Stimulated activated CD8-positive, alpha-beta memory T cell treated with anti-CD3 and anti-CD28 coated beads, Interleukin-7, amount 100 ng/mL, for 48 hours (primary cell): ENCODE measurements at places on chromosomes 2 and 18.

DNA sequence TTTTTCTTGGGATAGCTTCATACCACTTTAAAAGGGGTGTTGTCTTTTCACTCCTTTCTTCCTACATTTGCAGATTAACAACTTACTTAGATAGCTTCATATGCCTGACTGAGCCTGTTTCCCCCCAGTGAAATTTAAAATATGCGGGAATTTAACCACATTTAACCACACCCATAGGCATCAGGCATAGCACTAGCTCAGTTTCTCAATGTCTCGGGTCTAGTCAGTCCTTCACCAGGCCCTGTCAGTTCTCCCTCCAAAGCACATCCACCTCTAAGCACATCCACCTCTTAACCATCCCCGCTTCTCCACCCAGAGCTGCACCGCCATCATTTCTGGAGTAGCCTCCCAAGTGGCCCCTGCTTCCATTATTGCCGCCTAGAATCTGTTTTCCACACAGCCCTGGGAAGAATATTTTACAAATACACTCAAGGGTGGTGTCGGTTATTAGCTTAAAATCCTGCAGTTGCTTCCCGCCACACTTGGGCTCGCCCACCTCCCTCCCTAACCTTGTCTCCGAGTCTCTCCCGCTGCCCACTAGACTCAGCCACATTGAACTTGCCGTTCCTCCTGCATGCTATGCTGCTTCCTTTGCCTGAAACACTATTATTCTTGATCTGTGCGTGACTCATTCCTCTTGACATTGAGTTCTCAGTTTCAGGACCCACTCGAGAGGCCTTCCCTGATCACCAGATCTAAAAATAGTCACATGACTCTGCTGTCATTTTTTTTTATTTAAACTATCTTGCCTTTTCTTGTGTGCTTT, 68.3 kb downstream of the SPTBN1 start:
- DNase-seq: no peak

GRCh38 chr2:109636317-109636716, 22.2 kb downstream of the SOWAHC start:
- no peak for DNase-seq

DNA sequence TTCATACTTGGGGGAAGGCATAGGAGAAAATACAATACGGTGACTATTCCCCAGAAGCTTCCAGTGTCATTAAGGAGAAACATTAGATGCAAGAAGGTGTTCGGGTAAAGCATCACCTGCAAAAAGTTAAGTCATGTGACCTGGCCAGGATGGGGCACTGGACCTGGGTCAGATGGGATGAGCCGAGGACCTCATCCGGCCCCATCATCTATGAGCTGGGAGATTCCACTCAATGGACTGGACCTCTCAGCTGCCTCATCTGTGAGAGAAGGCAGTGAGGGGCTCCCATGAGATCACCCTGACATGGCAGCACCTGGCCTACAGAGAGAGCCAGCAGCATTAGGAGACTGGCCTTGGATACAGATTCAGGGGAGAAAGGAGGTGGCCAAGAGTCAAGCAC, 111.4 kb upstream of the TEX51 start:
- no peak for DNase-seq

- DNase-seq: no peak
Measured at GRCh38 chr2:112085375-112085730, 30.3 kb downstream of the TMEM87B start.

GRCh38 chr18:66346833-66347588, 256.9 kb downstream of the CDH19 start:
- no peak for DNase-seq

DNA sequence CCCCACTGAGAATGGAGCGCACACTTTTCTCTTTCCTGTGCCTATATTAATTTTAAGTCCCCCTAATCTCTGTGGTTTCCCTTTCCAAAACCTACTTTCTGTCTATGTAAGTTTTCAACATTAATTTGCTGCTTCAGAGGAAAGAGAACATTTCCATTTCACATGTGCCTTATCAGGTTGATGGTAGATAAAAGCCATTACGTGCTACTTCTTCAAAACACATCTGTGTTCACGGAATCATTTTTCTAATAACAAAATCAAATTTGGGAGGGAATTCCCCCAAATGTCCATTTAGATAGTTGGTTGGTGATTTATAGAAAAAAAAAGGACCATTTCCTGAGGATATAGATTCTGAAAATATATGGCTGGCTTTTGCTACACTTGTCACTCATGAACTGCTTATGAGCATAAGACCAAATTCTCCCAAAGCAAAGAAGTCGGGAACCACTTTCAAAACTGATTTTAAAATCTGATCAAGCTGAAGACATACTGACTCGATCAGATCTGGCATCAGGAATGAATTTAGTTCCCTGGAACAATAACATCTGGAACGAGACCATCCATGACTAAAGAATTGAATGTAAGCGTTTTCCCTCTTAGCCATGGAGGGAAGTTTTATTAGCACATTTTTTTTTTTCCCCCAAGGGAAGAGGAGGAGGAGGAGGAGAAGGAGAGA, 8.2 kb downstream of the PTGR3 start:
- DNase-seq: no peak

GRCh38 chr2:142259356-142259755, 128.5 kb upstream of the LRP1B start:
- DNase-seq: no peak

GRCh38 chr18:12282442-12283039, 25.5 kb upstream of the TUBB6 start:
- DNase-seq: no peak

- no peak for DNase-seq
Measured at GRCh38 chr18:32378705-32379104, 92.0 kb downstream of the GAREM1 start.

- DNase-seq: no peak
Measured at GRCh38 chr2:105309147-105309545, 20.4 kb downstream of the TGFBRAP1 start.

- no peak for DNase-seq
Measured at GRCh38 chr2:58304843-58305242, 63.7 kb upstream of the FANCL start.

- DNase-seq: no peak
Measured at GRCh38 chr2:100880730-100881129, 60.8 kb downstream of the NPAS2 start.

- no peak for DNase-seq
Measured at GRCh38 chr2:214057986-214058385, 352.9 kb upstream of the VWC2L start.

DNA sequence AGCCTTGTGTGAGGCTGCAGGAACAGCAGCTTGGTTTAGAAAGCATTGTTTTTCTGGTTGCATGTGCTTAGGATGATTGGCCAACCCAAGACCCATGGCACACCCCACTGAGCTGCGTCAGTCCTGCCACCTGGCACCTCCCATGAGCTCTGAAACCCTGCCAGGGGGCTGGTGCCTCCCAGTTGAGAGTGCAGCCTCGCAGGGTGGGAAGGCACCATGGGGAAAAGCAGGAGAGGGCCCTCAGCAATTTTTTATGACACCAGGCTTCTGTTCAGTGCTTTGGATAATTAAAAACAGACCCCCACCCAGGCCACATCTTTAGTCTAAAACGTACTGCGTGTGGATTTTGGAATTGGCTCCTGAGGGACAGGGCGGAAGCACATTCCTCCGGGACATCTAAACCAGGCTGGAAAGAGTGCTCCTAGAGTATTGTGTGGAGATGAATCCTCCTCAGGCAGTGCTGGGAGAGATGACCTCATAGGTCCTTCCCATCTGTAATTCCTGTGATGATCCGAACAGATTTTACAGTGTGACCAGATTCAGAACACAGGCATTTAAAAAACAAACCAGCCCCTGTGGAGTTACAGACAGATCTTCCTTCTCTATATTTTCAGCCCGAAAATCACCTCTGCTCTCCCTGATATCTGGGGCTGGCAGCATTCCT, 438.3 kb downstream of the ZNF521 start:
- DNase-seq: no peak

GRCh38 chr18:33924576-33924975, 300.1 kb downstream of the NOL4 start:
- DNase-seq: no peak

- no peak for DNase-seq
Measured at GRCh38 chr2:53211201-53211774, 556.3 kb upstream of the CHAC2 start.

- DNase-seq: no peak
Measured at GRCh38 chr2:72972352-72973136, 55.2 kb downstream of the EMX1 start.

DNA sequence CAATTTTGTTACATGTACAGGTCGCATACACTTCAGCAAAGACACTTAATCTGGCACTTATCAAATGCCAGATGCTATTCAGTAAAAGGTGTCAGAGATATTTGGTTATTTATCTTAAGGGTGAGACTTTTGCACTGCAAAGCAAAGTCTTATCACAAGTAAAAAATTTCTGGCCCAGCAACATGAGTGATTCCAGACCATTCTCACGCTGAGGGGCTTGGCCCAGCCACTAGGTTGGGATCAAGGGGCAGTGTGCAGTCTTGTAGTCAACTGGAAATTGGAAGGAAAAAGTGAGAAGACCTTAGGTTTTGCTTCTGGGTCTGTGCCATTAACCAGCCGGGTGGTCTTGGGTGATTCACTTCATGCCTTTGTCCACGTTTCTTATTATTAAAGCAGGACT, 181.6 kb downstream of the RNF144A start:
- DNase-seq: no peak

GRCh38 chr18:58209326-58209725, 165.3 kb downstream of the NEDD4L start:
- DNase-seq: no peak

DNA sequence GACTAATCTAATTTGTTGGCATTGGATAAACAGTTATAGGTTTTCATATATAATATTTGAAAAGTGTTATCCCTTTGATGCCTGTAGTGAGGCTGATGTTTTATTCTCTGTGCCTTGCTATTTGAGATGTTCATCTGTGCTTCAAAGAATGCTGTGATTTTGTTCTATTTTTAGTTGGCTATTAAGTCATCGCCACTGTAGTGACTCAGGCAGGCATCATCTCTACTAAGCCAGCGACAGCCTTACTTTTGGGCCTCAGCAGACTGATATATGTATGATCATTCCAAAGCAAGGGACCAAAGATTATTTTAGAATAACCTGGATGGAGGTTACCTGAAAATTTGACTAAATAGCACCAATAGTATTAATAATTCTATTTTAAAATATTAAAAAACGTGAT, 1674.5 kb upstream of the NXPH2 start:
- DNase-seq: no peak

DNA sequence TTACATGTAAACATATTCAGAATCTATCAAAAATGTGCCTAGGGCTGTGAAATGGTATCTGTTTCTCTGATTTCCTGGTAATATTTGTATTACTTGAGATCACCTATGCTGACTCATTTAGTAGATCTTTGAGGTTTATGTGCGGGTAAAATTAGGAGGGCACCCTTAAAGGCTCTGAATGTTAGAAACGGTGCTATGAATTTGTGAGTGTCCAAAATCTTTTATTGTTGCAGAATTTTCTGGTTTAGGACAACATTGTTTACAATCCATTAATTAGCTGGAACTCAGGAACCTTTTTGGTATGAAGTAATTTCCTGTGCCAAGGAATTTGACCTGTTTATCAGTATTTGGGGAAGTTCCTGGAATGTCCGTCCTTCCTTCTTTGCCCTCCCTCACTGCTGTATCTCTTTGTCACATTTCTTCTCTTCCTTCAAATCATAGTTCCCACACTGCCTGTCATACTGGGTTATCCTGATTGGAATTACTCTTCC, 130.5 kb downstream of the TANC1 start:
- no peak for DNase-seq
